ENCODE measurements at places on chromosomes 3 and 15.

DNA sequence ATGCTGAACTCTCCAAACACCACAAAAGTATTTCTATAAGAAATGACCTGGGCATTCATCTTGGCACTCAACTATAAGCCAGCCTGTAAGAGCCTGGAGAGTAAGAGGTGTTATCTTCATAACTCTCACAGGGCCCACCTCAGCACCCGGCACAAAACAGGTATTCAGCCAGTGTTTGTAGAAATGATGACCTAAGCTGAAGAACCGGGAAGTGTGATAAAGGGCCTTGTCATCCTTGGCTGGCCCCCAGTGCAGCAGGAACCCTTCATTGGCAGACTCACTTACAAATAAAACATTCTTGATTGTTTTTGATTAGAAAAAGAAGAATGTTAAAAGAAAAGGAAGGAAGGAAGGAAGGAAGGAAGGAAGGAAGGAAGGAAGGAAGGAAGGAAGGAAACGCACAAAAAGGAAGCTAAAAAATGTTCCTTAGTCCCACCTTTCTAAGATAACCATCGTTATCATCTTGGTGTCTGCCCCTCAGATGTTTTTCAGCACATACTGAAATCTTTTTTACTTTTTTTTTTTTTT is 52.1 kb downstream of the DAPK2 start:
- no peak for DNase-seq

- no peak for DNase-seq
Observed at GRCh38 chr3:43019826-43020225, 40.7 kb downstream of the GASK1A start.

DNA sequence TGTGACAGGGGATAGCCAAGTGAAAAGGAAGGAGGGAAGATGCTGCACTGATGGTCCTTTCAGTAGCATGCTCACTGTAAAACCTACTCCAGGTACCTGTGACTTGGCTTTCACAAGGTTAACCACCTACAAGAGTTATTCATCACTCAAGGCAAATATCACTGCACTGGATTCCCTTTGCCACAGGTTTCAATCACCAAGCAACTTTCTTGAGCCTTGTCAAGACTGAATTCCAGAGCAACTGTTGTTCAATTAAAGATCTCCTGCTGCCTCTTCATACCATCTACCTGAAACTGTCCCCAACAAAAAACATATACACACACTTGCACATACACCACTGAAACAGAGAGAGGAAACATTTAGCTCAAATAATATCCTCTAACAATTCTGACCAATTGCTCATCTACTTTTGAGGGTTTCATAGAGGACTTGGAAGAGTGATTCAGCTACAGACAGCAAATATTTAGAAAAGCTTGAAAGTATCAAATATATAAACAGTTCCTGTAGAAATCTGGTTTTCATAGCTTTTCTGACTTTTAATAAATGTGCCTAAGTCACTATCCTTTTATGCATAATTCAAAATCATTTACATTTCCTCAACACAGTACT is 6.5 kb downstream of the IGF2BP2 start:
- no peak for DNase-seq

DNA sequence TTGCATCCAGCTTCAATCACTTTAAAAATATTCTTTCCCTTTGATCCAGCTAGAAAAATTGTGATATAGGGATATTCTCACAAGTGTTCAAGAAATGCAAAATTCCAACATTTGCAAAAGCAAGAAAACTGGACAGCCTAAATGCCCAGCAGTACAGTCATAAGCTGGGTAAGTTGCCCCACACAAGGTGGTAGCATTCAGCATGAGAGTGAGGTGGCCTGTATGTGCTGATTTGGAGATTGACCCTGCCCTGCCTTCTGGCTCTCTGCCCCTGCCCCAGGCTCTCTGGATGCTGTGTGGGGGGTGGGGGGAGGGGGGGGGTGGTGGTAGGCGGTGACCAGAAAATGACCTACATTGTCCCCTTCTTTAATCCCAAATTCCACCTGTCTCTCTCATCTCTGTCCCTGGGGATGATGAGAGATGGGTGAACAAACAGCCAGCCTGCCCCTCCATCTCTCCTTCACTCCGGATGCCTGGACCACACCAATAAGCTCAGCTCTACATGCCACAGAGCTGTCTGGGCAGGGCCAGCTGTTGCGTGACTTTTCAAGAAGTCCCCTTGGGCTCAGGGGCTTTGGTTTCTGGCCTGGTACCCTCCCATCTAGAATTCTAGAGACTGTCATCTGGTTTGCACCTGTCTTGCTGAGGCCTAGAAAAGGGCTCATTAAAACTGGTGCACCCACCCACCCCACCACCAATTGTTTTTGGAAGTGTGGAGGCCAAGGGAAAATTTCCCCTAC is 42.2 kb downstream of the SLC28A1 start:
- DNase-seq = no peak

DNA sequence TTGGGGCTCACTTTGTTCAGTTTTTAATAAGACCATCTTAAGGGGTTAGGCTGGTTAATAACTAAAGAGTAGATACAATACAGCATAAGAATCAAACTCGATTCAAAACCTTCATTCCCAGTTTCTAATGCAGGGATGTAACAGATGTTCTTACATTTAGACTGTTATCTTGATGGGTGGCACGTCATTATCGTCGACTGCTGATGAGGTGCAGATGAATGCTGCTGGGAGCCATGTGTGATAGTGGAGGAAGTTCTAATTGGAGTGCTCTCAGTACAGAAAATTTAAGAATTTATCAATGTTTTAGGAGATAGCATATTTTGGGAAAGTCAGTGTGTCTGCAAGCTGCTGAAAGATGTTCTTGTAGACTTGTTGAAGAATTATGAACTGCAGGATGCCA is 331.5 kb downstream of the PTPRG start:
- DNase-seq = no peak

DNA sequence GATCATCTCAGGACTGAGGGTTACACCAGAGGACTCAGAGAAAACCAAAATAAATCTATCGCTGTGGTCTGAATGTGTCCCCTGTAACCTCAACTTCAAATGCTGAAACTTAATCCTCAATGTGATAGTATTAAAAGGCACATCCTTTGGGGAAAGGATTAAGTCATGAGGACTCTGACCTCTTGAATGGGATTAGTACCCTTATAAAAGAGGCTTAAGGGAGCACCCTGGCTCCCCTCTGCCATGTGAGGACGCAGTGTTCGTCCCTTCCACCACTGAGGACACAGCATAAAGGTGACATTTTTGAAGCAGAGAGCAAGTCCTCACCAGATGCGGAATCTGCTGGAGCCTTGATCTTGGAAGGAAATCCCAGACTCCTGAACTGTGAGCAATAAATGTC is 39.5 kb downstream of the SRPRB start:
- DNase-seq = no peak

DNA sequence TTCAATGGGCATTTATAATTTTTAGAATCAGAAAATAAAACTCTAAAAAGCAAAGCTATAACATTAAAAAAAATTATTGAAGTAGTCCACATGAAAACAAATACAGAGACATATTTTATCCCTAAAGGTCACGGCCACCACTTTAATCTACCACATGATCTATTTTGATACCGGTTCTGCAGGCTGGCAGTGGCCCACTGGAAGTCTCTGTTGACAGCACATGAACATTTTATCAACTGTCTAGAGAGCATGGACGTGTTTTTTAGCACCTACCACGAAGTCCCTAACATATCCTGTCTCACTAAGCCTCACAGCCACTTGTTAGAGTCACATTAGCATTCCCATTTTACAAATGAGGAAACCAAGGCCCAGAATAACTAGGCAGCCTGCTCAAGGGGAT is 1.8 kb upstream of the CPA3 start:
- DNase-seq = no peak

- DNase-seq = no peak
Observed at GRCh38 chr3:191169566-191169965, 29.5 kb upstream of the OSTN start.

- no peak for DNase-seq
Observed at GRCh38 chr15:80904998-80905397, 84.6 kb downstream of the MESD start.

- no peak for DNase-seq
Observed at GRCh38 chr3:127628788-127629466, at the start of gene PODXL2. TSS of gene PODXL2 (plus strand) at chr3:127629185. CDS start at chr3:127629220, 35 bp downstream.

DNA sequence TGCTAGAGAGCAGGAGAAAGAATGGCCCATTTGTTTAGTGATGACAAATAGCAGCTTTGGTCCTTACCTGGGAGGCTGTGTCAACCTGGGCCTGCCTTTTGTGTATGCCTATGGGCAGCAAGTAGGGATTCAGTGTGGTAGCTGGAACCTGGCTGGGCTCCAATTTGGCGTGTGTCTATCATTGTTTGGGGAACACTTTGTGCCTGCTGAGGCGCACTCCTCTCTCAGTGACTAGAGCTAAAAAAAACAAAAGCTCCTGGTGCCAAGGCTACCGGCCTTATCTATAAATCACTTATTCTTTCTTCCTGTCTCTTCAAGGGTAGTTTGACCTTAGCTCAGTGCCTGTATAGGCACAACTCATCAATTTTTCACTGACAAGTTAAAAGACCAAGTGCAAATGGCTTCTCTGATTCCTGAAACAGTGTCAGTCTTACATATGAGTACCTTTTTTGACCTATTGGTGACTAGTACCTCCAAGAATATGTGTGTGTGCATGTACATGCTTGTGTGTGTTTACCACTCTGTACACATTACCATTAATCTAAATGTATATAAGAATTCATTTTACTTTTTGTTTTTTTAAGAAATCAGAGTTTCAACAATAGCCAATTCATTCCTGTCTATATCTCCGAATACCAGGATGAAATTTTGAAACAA is 54.6 kb downstream of the GMNC start:
- no peak for DNase-seq

DNA sequence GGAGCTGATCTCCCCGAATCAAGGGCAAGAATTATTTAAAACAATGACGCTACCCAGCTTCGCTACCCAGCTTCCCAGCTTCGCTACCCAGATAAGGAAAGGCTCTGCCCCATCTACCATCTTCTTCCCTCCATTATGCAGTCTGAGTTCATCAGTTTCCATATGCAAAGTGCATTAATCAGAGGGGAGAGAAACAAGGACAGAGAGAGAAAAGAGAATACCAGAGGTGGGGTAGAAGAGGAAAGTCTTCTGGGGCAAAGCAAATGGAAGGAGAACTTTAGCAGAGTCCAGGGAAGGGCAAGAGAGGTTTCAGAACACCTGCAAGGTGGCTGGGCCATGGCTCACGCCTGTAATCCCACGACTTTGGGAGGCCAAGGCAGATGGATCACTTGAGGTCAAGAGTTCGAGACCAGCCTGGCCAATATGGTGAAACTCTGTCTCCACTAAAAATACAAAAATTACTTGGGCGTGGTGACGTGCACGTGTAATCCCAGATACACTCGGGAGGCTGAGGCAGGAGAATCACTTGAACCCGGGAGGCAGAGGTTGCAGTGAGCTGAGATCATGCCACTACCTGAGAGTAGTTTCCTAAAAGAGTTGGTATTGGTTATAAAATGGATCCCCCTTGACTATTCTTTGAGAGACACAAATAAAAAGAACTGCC is 70.4 kb upstream of the SPATA12 start:
- no peak for DNase-seq

- no peak for DNase-seq
Observed at GRCh38 chr3:194592798-194593752, 40.1 kb downstream of the TMEM44 start.

DNA sequence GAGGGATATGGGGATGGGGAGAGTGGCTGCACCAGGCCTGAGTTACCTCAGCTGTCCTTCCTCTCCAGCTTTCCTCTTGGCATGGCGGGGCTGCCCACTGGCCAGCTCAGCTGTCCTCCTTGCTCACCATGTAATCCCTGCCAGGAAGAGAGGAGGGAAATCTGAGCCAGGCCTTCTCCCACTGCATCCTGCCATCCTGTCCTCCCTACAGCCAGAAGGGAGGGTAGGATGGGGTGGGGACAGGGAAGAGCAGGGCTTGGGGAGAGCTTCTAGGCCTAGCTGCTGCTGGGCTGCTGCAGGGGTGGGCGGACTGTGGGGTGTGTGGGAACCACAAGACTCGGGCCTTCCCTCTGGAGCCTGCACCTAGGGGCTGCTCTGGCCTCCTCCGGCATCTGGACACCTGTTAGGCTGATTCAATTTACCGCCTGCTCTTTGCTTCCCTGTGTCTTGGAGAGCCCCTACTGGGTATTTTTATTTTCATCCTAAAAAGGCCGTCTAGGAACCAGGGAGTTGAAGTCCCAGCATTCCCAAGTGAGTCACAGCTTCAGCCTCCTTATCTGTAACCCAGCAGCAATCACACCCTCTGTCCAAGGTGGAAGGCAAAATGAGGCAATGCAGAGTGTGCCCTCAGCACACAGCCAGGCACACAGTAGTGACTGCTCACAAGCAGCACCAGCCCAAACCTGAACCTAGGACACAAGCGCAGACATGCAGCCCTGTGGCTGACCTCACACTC is 13.1 kb upstream of the KY start:
- no peak for DNase-seq

DNA sequence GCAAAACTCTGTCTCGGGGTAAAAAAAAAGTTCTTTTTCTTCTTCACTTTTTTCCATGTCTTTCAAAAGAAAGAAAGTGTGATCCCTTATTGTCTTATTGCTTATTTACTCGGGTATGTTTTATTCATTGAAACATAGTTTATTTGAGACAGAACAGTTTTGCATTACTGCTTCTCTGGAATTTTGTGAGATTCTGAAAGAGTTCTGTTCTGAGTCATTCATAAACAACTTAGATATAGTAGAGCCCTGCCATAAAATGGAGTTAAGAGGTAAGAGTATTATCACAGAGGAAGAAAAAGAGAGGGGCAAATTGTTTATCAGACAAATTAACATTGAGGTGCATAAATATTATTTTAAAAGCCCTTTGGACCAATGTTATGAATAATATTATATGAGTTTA is 522.2 kb downstream of the ROBO2 start:
- DNase-seq = no peak

DNA sequence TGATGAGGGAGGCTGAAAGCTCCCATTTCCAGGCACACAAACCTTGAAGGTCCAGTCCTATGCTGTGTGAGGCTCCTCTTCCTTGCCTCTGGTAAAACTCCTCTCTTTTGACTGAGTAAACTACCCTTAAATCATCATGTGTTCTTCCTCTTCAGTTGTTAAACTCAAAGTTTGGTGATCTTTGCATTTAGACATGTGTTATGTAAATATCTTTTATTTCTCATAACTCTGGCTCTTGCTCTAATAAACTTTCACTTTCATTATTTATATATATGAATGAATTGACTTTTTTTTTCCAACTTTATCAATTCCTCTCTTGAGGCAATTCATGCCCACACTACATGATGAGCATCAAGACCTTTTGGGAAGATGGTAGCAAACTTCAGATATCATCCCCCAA is 26.6 kb downstream of the SUCNR1 start:
- no peak for DNase-seq

DNA sequence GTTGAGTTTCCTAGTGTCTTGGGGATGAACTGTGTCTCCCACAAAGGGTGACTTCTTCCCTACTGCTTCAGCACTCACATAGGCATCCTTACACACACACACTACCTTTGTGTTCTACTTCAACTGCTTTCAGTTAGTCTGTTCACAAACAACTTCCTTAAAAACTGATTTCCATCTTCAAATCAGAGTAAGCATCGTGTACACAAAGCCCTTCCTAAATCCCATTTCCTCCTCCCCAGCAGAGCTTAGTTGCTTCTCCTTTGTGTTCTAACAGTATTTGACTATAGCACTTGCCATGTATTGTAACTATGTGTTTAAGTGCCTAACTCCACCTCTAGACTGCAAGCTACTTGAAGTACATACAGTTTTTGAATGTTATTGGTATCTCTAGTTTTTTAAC is 71.7 kb downstream of the TNIK start:
- no peak for DNase-seq
